DMS79 (cell line): ENCODE measurements at places on chromosomes 16 and 17.

DNA sequence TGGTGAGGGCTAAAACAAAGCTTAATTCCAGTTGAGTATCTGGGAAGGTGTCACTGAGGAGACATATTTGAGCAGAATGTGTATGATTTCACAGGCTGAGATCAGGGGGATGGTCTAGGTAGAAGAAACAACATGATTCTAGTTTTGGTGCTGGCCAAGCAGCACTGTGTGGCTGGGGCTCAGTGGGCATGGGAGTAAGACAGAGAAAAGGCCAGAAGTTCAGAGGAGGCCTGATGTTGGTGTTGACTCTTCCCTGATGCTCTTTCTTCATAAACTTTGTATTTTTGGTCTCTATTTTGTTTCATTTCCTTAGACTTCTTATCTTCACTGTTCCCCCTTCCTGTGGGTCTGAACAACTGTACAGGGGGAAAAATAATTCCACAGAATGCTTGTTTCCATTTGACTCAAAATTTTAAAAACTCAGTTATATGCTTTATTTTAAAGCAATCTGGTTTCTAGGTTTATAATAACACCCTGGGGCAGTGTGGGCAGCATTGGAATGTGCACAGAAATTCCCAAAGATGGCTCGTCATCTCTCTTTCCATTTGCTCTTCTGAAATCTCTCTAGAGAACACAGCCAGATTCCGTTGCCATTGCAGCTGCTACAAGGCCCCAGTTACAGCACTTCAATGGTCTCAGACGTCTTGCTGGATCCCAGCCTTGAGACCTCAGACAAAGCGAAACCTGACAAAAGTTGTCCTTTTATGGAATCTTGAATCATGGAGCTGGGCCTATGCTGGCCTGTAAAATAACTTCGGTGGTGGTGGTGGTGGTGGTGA, 68.3 kb downstream of the SNX11 start:
- no peak for DNase-seq

- DNase-seq, result no peak
These were observed 4.8 kb downstream of the DNASE1 start for GRCh38 chr16:3659251-3659650.

DNA sequence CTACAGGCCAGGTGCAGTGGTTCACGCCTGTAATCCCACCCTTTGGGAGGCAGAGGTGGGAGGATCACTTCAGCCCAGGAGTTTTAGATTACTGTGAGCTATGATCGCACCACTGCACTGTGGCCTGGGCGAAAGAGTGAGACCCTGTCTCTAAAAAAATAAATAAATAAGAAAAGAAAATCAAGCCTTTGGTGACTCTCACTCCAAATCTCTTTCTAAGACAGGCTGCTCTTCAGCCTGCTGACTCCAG, 976 bp downstream of the ABCC3 start:
- DNase-seq, result no peak

GRCh38 chr17:74832421-74832820, 27.3 kb downstream of the GRIN2C start:
- DNase-seq, result no peak

- no peak for DNase-seq
These were observed 4.7 kb downstream of the ALDH3A1 start for GRCh38 chr17:19743101-19744100.

DNA sequence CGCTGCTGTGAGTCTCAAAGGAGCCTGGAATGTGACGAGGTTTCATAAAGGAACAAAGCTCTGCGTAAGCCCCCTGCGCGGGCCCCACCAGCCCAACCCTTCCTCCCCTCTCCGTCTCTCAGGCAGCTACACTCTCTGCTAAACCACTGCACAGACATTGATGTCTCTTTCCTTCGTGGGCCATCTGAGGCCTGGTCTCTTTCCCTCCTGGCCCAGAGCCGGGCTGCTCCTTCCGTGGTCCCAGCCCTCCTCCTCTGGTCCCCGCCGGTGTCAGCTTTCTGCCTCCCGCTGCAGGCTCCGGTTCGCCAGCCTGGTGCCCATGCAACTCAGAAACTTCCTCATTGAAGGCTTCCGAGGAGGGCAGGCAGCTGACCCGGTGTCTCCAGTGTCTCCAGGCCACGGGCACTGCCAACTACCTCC, 7.4 kb downstream of the SCARF1 start:
- DNase-seq, result no peak

DNA sequence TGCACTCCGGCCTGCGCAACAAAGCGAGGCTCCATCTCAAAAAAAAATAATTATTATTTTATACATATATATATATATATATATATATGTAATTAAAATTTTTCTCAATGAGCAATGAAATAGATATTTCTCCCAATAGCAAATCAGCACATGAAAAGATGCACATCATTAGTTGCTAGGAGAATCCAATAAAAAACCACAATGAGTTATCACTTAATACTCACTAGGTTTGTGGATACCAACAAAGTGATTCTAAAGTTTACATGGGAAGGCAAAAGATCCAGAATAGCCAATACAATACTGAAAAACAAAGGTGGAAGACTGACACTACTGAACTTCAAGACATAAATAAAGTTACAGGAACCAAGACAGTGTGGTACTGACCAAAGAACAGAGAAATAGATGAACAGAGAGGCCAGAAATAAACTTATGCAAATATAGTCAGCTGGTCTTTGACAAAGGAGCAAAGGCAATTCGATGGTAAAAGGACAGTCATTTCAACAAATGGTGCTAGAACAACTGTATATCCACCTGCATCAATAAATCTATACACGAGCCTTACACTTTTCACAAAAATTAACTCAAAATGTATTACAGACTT, 13.6 kb downstream of the SMG6 start:
- no peak for DNase-seq

- DNase-seq, result no peak
These were observed 66.1 kb downstream of the C16orf78 start for GRCh38 chr16:49439676-49440075.

DNA sequence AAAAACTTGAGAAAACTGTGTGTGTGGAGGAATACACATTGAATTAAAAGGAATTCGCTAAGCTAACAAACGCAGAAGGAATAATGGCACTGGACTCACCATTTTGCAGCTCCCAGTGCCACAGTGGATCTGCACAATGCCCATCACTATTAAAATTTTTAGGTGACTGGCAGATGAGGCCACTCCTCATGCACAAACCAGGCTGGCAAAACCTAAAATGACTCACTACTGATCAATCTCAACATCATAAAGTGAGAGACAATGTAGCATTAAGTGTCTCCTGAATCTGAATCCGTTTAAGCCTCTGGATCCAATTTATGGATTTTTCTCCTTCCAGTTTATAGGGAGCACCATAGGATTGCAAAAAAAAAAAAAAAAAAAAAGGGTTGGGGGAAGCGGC, 20.6 kb downstream of the MYH10 start:
- DNase-seq, result no peak

DNA sequence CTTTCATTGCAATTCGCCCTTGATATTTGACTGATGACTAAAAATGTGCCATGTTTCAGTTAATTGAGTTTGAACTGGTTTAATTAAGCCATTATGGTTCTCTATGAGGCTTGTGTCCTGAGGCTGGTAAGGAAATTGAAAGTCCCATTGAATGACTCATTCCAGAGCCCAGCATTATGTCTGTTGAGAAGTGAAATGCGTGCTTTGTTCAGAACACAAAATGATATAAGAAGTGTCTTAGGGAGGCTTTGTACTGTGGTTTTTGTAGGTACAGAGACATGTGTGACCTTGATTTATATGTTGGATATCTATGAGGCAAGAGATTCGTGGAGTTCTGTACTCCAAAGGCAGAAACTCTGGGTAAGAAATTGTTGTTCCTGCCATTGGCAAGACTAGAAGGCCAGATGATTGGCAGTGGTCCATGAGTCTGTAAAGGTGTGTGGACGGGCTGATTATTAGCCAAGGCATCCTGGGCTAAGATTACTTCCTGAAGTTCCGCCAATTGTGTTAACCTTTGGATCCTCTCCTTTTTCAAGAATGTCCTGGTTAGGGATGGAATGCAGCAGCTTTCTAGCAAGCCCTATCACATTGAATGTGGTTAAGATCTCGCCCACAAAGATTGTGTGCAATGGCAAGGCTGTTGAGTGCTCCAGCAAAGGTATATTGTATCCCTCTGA, 103.7 kb downstream of the NPIPB5 start:
- DNase-seq, result no peak

GRCh38 chr17:17853811-17854447, 17.1 kb upstream of the SREBF1 start:
- no peak for DNase-seq

- DNase-seq, result no peak
These were observed 2.3 kb downstream of the RAB37 start for GRCh38 chr17:74739227-74739831.

DNA sequence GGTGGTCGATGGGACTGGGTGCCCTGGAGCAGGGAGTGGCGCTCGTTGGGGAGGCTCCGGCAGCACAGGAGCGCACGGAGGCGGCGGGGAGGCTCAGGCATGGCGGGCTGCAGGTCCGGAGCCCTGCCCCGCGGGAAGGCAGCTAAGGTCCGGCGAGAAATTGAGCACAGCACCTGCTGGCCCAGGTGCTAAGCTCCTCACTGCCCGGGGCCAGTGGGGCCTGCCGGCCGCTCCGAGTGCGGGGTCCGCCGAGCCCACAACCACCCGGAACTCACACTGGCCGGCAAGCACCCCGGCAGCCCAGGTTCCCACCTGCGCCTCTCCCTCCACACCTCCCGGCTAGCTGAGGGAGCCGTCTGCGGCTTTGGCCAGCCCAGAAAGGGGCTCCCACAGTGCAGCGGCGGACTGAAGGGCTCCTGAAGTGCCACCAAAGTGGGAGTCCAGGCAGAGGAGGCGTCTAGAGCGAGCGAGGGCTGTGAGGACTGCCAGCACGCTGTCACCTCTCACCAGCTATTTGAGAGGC, 88.8 kb upstream of the EEF2KMT start:
- no peak for DNase-seq

GRCh38 chr16:88274847-88275246, 107.9 kb upstream of the ZNF469 start:
- no peak for DNase-seq

- DNase-seq, result no peak
These were observed at the start of gene CETP for GRCh38 chr16:56961851-56962281. Gene CETP, plus strand, starts transcription at chr16:56961950. Its CDS starts 30 bp downstream, at chr16:56961980.

GRCh38 chr16:50300942-50301625, 34.7 kb downstream of the ADCY7 start:
- DNase-seq, result no peak

- DNase-seq, result no peak
These were observed 44.1 kb downstream of the MARCHF10 start for GRCh38 chr17:62763891-62764600.

GRCh38 chr17:35094902-35095301, 24.8 kb downstream of the RAD51D start:
- DNase-seq, result no peak

- no peak for DNase-seq
These were observed 6.5 kb downstream of the LGALS3BP start for GRCh38 chr17:78973196-78973595.

DNA sequence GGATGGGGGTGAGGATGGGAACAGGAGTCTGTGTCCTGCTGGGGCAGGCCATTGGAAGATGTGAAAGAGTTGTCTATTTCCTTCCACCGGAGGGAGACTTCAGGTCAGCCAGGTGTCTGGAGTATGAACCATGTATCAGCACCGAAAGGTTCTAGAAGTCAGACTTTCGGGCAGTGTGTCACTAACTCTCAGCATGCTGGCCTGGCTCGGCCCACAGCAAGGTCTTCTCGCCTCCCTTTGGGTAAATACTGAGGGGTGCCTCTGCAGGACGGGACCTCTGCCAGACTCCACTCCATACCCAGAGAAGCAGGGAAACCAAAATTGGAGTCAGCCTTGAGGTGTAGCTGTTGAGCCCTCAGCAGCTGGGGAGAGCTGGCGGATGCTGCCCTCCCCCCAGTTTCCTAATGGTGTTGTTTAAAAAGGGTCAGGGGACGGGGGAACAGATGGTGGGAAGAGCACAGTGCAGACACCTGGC, 507 bp downstream of the CIITA start:
- DNase-seq, result no peak

DNA sequence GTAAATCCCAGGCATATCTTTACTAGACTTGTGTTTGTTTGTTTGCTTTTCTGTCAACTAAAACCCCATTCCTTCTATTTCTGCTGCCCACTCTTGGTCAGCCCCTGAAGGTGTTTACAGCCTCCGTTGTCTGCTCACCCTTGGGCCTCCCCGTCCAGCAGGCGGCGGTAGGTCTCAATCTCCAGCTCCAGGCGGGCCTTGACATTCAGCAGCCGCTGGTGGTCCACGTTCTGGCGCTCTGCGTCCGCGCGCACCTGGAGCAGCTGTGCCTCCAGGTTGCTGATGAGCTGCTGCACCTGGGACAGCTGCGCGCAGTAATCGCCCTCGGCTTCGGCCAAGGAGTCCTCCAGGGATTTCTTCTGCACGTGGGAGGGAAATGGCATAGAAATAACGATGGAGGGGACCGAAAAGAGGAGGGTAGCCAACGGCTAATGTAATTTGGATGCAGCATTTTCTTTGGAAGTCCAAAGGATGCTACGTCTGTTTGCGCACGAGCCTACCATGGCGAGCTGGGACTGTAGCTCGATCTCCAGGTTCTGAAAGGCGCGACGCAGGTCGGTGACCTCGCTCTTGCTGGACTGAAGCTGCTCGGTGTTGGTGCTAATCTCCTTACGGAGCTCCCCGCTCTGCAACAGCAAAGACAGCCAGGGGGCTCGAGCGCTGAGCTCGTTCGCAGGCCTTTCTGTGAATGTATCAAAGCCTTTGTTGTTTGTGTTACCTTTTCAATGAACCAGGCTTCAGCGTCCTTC, 3.9 kb downstream of the KRT12 start:
- DNase-seq, result no peak

DNA sequence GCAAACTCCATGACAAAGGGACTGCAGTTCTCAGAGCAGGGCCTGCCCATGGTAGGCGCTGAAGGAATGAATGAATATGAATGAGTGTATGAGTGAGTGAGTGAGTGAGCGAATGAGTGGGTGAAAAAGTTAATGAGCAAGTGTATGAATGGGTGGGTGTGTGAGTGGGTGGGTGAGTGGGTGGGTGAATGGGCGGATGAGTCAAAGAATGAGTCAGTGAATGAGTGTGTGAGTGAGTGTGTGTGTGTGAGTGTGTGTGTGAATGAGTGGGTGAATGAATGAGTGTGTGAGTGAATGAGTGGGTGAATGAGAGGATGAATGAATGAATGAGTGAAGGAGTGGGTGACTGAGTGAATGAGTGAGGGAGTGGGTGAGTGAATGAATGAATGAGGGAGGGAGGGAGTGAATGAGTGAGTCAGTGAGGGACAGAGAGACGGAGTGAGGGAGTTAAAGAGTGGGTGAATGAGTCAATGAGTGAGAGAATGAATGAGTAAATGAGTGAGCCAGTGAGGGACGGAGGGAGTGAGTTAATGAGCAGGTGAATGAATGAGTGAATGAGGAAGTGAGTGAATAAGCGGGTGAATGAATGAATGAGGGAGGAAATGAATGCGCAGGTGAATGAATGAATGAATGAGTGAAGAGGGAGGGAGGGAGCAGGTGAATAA, 11.1 kb upstream of the CHMP6 start:
- DNase-seq, result no peak

- no peak for DNase-seq
These were observed 48.8 kb downstream of the MYH11 start for GRCh38 chr16:15808071-15808470.

GRCh38 chr17:78842881-78843565, 2.4 kb upstream of the USP36 start:
- DNase-seq, result no peak

- DNase-seq, result no peak
These were observed 875 bp downstream of the PRKCB start for GRCh38 chr16:23836404-23837311.
